ENCODE measurements at places on chromosomes 4 and X.

GRCh38 chr4:90621080-90621479, 493.9 kb downstream of the CCSER1 start:
- no peak for DNase-seq

- DNase-seq: no peak
These were observed 10.2 kb upstream of the RHOH start for GRCh38 chr4:40186665-40187014.

DNA sequence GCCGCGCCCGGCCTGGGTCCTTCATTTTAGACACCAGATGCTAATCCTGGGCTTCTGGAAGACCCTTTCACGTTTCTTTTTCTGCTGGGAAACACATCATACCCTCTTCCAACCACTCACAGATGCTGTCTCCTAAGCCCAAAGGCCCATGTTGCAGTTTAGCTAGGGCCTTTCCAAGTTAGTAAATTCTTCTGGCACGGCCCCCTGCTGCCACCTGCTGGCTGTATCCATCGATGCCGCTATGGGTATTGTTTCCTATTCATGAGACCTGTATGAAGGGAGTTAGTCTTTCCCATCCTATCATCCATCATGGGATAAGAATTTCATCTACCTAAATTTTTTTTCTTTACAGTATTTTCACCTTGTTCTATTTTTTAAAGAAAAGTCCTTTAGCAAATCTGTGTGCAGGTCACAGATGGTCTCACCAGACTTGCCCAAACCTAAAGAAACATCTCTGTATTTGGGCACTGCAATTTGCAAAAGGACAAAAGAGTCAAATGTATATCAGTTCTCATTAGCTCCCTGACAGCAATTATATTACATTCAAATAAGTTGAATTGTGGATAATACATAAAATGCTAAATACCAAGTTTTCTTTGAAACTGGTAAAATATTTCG, 37.8 kb upstream of the SLC9A7 start:
- DNase-seq: peak; percentile 0

DNA sequence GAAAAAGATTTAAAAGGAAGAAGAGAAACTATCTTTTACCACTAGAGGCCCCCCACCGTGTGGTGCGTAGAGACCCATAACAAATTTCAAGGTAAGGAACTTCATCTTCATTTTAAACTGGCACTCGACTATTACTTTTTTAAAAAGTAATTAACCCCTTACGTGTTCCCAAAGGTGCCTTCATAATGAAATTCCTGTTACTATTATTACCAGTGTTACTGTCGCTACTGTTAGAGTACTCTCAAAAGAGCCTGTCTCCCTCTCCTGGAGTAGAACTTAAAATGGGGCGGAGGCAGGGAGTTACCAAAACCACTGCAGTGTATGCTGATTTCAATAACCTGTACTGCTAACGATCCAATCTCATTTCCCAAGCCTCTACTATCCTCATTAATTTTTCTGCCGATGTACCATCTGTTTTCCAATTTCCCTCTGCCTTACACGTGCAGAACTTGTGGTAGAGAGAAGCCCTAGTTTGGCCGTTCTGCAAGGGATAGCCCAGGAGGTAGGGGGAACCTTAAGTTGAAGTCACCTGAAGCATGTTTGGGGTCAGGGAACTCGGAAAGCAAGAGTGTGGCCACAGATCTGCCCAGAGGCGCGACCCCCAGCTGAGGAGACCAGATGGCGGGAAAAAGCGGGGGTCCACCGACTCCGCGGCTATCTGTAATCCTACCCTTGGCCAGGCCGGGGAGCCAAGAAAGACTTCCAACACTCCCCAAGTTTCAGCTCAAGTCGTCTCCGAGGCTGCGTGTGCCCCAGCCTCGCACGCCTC, 720 bp upstream of the STK26 start:
- no peak for DNase-seq

DNA sequence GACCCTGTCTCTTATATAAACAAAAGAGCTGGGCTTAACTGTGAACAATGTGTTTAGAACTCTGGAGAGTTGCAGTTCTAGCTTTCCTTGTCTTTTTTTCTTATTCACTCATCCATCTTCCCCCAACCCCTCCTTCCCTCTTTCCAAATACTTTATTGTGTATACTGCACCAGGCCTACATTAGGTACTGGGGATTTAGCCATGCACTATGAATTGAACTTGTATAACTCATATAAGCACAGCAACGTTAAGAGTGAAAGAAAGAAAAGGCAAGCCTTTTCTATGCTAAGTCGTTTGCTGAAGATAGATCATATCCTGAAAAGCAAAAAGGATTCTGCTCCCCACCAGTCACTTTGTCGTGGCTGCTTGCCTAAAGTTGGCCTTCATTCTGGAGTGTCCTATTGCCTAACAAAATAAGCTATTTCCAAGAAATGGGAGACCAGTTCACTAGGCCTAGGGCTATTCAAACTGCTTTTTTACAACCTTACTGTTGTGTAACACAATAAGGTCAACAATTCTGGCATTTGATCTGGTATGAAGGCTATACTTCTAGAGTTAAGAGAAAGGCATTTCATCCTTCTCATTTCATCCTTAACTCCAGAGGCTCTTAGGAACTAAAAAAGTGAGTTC, 32.2 kb downstream of the CCNI start:
- no peak for DNase-seq

DNA sequence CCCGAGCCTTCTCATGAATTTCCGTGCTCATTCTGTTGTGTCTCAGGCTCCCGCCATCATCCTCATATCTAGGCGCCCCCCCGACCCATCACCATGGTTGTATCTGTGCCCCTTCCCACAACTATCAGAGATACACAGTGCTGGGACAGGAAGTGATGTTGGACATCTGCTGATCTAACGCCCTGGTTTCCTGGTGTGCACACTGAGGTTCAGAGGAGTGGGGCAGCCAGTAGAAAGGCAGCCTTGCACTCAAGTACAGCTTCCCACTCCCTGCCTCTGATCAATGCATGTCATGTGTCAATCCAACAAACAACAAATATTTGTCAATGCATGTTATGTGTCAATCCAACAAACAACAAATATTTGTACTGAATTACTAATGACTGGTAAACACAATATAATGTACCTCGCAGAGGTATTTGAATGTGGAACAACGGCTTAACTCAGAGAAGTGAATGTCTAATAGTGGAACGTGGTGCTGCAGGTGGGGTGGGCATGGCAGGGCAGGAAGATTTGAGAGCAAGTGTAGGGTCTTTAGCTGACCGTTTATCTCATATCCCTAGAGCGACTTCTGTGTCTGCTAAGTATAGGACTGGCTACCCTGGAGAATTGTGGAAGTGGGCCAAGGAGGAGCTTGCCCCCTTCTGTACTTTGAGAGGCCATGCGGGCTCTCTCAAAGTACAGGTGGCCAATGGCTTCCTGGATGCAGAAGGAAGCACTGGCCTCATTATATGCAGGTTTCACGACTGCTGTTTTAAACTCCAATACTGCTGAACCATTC, 10.3 kb upstream of the SEL1L3 start:
- DNase-seq: no peak

GRCh38 chrX:46311581-46312120, 233.6 kb downstream of the ZNF674 start:
- no peak for DNase-seq

- DNase-seq: no peak
These were observed 67.1 kb upstream of the MYOZ2 start for GRCh38 chr4:119068529-119068962.

DNA sequence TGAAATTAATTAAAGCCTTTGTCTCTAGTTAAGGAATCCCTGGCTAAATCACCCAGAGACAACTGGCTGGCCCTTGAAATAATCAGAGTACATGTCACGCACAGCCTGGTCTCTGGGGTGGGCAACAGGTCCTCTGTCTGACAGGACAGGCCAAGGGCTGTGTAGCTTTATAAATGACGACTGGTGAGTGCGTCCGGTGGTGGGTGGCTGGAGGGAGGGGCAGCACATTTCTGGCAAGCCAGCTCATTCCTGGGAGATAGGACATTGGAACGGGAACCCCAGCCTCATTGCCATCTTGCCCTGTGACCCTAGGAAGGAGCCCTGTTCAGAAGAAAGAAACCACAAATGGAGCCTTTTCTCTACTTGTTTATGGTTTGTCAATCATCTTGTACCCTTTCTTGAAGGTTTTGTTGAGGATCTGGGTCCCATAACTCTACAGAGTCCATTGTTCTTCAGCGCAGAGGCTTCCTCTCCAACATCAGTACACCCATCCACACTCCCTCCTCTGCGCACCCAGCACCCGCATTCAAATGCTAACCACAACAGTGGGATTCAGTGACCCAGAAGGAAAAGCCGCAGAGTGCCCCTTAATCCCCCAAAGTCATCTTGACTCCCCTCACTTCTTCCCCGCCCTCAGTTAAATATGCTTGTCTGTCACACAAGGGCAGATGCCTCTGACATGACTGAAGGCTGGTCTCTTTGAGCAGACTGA, 368.1 kb downstream of the UNC5C start:
- DNase-seq: no peak

DNA sequence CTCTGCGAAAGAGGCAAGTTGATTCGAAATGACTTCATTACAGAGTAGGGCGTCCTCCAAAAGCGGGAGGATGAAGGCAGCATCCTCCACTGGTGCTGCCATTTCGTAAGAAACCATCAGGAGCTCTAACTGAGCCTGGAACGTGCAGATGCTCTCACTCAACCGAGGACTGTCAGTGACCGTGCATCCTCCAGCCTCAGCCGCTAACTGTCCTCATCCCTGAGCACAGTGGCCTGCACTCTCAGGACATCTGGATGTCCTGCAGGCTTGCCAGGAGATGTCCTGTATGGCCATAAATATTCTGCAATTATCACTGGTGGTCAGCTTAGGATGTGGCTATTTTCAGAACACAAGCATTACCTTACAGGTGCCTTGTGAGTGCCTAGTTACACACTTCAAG, 107.1 kb upstream of the ADRA2C start:
- DNase-seq: no peak

- no peak for DNase-seq
These were observed 4.0 kb upstream of the GASK1B start for GRCh38 chr4:158176776-158177175.

DNA sequence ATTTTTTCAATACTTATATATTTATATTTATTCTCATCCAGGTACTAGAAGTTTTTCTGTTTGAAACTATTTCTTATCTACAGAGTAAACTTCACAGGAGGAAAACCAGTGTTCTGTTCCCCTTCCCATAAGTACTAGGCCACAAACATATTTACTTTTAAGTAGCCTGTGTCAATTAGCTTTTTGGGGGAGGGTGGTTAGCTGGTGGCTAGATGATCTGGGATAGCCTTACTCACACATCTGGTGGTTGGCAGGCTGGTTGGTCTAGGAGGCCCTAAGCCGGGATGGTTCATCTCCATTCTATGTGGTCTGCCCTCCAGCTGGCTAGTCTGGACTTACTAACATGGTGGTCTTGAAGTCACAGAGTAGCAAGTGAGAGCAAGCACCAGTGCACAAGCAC, 6.2 kb downstream of the JADE3 start:
- no peak for DNase-seq

- no peak for DNase-seq
These were observed 139.9 kb downstream of the RNF150 start for GRCh38 chr4:140993370-140993769.

- no peak for DNase-seq
These were observed 46.4 kb downstream of the PRPS1 start for GRCh38 chrX:107674480-107675364.

GRCh38 chr4:118810991-118811764, 24.7 kb downstream of the SEC24D start:
- DNase-seq: no peak

DNA sequence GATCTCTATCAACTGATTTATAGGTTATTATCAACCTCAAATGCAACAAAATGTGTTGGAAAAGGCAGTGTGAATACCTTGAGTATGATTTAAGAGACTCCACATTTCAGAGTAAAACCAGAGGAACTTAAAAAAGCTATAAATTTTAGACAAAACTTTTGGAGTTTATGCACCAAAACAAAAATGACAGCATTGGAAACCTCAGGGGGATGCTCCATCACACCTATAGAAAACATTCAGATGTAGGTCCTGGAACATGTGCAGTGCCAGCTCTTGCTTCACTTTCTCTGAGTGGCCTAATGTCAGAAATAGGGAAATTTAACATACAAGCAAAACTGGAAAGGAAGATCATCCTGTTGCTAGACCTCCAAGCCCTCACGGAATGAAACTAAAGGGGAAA, 5.8 kb upstream of the VEGFC start:
- no peak for DNase-seq

DNA sequence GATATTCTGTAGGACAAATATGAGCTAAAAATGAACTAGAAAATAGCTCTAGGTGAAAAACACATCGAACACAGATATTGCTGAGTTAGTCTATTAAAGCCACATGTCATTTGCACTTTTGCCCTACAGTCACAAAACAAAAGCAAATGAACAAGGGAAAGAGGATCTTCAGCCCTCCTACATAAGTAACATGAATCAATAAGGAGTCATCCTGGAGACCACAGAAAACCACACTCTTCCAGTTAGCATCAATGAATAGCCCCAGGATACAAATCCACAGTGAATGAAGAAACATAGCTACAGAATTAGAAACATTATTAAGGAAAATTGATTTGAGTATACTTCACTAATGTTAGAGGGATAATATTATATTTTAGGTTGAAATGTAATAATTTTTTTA, 311.4 kb downstream of the MAPK10 start:
- no peak for DNase-seq

- DNase-seq: no peak
These were observed 2.4 kb downstream of the TMEM131L start for GRCh38 chr4:153468587-153468986.

GRCh38 chr4:161929956-161930355, 233.8 kb downstream of the FSTL5 start:
- DNase-seq: no peak

- no peak for DNase-seq
These were observed 16.8 kb upstream of the AMOT start for GRCh38 chrX:112857478-112857878.

DNA sequence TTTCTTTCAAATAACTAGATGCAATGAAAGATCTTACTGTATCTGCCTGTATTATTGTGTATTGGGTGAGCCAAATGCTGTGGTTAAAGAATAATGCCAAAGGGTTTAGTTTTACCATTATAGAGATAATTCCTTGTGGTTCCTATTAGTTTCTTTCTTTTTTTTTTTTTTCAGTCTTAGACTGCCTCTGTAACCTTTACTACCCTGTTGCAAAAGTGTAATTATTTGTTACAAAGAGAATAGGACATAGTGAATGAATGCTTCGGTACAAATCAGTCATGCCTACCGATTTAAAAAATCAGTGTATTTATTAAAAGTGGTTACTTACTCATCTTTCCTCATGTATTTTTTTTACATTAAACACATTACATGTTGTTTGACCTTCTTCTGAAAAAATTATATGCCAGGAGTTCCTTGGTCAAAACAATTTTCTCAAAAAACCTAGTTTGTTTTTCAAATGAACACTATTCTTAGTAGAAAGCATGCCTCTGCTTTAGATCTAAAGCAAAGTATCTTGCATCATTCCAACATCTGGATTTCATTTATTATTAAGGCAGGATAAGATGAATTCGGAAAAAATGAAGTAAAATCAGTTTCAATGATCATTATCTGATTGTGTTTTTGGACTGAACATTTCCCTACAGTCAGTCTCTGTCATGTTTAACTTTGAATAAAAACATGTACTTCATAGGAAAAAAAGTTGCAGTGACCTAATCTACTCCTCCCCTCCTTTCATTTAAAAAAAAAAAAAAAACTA, 21.2 kb upstream of the SYNPO2 start:
- DNase-seq: no peak
